Stimulated activated naive CD8-positive, alpha-beta T cell treated with anti-CD3 and anti-CD28 coated beads, Interleukin-15, amount 100 ng/mL, for 72 hours (primary cell): ENCODE measurements at places on chromosomes 3 and 15.

DNA sequence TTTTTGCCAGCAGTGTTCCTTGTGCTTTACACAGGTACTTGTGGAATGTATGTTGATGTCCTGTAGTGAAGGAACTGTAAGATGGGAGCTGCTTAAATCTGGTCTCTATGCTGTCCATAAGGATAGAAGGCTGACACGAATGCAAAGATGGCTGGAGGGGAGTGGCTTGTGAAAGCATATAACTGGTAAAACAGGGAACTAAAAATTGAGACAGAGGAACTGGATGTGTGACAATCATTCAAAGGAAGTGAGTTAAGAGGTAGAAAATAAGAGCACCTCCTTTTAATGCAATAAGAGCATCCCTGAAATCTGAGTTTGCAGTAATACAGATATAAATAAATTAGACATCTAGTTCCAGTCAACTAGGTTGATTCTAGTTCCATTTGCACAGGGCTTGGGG is 35.2 kb downstream of the RNF13 start:
- no peak for DNase-seq

GRCh38 chr15:72112116-72112515 is 5.8 kb downstream of the MYO9A start:
- DNase-seq: no peak

GRCh38 chr3:71462586-71462985 is 120.9 kb downstream of the FOXP1 start:
- DNase-seq: no peak

DNA sequence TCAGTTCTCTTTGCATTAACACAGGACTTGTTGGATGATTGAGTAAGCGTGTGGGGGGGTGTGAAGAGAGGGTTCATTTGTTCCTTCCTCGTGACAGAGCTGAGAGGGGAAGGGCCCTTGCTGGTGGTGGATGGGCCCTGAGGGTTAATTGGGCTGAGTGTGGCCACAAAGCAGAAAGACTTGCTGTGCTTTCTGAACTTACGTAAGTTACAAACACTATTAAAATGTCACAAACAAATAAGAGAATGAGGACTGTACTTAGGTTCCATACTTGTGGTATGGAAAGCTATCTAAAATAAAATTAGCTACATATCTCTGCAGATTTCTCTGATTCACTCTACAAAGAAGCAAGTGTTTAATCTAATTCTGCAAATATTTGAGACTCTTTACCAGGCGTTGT is 231.3 kb downstream of the LPP start:
- DNase-seq: no peak

DNA sequence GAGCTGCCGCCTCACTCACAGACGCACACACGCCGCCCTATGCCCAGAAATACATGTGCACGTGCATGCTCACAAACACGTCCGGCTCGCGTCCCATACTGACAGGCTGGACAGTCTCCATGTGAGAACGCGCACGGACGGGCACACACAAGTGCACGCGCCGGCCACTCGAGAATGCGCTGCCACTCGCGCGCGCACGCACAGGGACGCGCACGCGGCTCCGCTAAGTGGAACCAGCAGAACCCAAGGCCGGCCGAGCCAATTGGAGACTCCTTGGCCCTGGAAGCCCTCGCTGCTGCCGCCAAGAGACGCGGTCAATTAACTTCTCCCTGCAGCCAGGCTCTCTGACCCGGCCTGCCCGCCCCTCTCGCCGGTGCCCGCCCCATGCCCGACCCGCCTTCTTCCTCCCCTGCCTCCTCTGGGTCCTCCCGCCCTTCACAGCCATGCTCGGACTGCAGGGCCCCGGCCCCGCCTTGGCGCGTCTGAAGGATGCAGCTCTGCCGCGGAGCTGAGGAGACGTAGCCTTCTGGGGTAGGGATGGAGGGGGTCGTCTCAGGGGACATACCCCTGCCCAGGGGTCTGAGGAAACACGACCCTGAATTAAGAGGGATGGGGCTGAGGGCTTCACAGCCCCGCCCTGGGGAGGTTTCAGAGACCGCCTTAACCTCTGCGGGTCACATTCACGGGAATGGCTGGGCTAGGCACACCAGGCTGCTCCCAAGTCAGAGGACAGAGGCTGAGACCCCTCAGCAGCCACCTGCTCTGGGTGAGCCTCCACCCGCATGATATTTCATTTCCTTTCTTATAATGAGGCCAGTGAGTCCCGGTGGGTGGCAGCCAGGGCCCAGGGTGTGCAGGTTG is 15.0 kb downstream of the PTH1R start:
- DNase-seq: no peak

DNA sequence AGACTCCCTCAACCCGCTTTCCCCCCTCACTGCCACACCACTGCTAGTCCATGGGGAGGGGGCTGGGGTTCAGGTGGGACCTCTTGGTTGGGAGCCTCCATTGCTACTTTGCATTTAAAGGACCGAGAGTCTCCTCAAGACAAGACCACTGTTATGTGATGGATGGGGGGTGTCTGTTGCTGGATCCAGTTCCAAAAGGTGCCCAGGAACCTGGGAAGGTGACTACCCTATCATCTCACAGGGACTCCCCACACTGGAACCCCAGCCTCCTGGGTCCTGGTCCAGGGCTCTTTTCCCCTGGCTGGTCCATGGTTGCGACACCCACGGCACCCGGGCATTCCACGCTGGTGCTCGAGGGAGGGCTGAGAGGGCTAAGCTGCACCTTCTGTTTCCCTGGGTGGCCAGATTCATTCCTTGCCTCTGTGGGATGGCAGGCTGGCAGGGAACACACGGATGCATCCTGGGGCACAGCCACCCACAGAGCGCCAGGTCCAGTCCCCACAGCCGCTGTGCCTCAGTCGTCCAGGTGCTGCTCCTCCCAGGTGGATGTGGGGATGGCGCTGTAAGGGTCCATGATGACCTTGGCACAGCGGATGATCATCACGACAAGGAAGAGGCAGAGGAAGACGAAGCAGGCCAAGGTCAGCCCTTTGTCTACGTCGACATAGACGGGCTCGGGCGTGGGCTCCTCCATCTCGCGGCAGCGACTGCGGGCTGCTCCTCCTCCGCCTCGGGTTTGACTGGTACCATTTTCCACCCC is 48.6 kb downstream of the FAH start:
- DNase-seq: no peak

DNA sequence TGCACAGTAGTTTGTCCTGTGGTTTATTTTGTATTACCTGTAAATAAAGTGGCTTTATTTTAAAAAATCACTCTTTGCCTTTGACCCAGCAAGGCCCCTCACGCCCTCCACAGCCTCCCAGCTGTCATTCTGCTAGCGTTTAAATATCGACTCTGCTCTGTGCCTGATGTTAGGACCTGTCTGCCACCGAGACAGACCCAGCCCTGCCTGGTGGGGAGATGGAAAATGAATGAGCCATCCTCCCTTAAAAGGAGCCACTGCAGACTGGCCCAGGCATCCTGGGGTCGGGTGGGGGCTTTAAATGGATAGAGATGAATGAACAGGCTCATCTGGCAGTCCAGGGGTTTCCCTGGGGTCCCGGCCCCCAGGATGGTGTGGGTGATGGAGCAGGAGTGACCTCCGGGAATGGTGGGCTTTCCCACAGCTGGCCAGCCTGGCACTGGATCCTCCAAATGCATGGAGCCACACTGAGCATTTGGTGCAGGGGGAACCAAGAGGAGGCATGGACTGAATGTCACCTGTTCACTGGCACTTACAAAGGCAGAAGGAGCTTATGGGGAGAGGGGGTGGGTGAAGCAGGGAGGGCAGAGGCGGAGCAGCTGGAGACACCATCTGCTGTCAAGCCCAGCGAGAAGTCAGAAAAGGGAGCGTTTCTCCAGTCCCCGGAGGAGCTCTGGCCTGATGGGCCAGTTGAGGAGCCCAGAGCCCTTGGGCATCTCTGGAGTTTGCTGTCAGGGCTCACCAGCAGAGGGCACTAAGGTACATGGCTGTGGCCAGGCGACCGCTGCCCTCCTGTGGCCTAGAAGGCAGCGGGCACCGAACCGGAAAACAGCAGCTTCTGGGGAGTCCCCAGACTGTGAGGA is 11.9 kb downstream of the GRM2 start:
- DNase-seq: peak; percentile 83

- no peak for DNase-seq
Observed at GRCh38 chr3:56810577-56811545, 9.1 kb upstream of the ARHGEF3 start.

- no peak for DNase-seq
Observed at GRCh38 chr15:58487724-58488120, 55.9 kb downstream of the LIPC start.
